NCI-H69 (cell line): ENCODE measurements at places on chromosomes 6 and 20.

GRCh38 chr20:58111310-58112016 is 117.0 kb downstream of the ANKRD60 start:
- DNase-seq: no peak

- DNase-seq: peak; percentile 86
These were observed 15.7 kb downstream of the NRSN2 start for GRCh38 chr20:362271-363254.

GRCh38 chr6:24879351-24879750 is 56.4 kb downstream of the RIPOR2 start:
- no peak for DNase-seq

GRCh38 chr6:140641412-140641811 is 1267.0 kb upstream of the CITED2 start:
- no peak for DNase-seq

GRCh38 chr20:8633366-8633765 is 435.5 kb upstream of the PLCB4 start:
- no peak for DNase-seq

GRCh38 chr6:136464874-136465273 is 85.3 kb downstream of the MAP7 start:
- DNase-seq: peak; percentile 70

DNA sequence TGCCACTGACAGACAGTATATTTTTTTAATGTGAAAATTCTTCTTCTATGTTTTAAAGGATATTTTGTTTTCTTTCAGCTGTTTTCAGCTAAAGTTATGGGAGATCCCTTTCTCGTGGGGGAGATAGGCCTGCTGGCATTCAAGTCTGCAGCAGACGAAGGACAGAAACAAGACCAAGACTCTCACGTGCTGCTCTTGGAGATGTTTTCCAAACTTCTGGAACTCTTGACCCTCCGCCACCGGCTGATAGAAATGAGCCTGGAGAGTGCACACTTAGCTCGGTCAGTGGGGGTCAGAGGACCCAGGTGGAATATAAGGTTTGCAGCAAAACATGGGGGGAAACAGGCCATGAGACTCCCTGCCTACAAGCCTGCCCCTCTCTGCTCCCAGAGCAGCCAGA is 120.5 kb downstream of the CD164 start:
- DNase-seq: no peak

GRCh38 chr6:73644030-73644429 is 9.8 kb downstream of the SLC17A5 start:
- no peak for DNase-seq

DNA sequence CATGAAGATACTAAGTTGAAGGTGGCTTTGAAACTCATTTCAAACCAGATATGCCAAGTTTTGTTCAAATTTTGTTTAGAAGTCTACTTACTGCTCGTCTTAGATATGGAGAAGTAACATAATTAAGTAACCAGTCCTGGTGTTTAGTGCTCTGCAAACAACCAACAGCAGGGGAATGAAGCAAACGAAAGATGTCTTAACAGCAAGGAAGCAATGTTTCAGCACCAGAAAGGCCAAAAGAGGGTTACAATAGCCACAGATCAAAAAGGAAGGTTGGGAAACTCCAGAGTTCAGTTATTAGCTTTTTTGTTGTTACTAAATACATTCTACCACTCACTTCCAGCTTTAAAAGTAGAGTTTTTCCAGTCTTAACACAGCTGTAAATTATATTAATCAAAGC is 45.1 kb downstream of the LHFPL5 start:
- no peak for DNase-seq

DNA sequence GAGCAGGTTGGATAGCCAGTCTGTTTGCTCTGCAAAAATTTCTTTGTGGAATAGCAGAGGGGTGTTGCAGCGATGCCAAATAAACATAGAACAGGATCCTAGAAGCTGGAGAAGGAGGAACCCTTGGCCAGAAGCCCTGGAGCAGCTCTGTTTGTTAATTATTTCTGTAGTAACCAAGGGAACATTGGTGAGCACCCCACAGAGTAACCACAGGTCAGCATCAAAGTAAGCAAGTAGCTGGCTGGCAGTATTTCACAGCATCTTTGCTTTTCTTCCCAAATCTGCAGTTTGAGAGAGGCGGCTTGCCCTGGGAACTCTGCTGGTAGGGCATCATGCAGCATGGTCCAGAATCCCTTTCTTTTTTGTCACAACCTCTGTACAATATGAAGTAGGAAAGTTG is 12.7 kb upstream of the APMAP start:
- peak; percentile 88 for DNase-seq

GRCh38 chr6:165705941-165706340 is 42.9 kb upstream of the PDE10A start:
- DNase-seq: no peak

GRCh38 chr6:159169193-159169555 is at the start of gene FNDC1:
Gene FNDC1, plus strand, starts transcription at chr6:159169400. Its CDS starts 197 bp downstream, at chr6:159169597.
- DNase-seq: peak; percentile 42

DNA sequence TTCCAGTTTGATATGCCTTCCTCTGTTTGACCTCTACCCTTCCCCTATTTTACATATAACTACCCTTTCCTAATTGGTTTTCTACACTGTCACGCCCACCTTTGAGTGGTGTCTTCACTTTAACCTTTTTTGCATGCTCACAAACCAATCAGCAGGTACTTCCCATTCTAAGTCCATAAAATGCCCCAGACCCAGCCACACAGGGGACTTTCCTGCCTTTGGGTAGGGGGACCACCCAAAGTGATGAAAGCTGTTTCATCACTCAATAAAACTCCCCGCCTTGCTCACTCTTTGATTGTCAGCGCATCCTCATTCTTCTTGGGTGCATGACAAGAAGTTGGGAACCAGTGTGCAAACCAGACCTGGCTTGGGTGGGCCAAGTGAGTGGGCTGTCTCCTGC is 20.5 kb upstream of the SNRPC start:
- no peak for DNase-seq

- no peak for DNase-seq
These were observed 207.6 kb downstream of the TBC1D7 start for GRCh38 chr6:13120483-13121482.

GRCh38 chr6:15443119-15443830 is 197.4 kb downstream of the JARID2 start:
- DNase-seq: peak; percentile 27

DNA sequence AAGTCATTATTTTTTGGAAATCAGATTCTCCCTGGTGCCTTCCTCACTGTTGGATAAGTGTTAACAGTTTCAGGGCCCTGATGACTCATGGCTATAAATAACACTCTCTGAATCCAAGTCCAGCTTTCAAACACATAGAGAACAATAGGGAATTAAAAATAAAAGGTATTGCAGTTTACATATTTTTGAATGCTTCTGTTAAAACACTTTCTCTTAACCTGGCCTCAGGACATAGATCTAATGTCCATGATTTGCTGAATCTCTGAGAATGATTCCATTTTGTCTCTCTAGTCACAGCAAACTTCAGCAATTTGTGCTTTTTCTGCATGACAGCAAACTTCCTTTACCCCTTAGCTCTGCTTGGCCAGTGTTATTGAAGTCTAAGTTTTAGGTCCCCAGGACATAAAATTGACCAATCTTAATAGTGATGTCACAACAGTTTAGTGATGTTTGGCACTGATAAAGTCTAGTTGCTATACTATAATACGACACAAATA is 1192.4 kb upstream of the CITED2 start:
- DNase-seq: peak; percentile 62

DNA sequence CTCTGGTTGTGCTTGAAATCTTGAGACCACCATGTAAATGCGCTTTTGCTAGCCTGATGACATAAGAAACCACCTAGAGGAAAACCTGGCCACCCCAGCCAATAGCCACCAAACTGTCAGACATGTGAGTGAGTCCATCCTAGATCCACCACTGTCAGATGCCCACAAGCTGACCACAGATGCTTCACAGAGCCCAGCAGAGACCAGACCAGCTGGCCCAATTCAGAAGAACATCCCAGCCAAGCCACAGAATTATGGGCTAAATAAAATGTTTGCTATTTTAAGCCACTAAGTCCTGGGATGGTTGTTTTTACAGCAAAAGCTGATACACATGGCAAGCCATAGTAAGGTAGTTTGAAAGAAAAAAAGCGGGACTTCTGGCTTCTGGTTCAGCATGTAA is 425.3 kb downstream of the KIF16B start:
- DNase-seq: no peak

DNA sequence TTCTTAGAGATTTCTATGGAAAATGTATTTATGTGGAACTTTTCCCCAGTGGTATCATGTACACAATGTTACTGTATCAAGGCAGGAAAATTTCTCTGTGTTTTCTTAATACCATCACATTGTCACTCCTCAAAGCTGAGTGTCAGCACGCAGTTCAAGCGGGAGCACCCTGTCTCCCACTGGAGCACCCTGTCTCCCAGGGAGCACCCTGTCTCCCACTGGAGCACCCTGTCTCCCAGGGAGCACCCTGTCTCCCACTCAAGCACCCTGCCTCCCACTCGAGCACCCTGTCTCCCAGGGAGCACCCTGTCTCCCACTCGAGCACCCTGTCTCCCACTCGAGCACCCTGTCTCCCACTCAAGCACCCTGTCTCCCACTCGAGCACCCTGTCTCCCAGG is 51.3 kb downstream of the PSMG4 start:
- DNase-seq: no peak

DNA sequence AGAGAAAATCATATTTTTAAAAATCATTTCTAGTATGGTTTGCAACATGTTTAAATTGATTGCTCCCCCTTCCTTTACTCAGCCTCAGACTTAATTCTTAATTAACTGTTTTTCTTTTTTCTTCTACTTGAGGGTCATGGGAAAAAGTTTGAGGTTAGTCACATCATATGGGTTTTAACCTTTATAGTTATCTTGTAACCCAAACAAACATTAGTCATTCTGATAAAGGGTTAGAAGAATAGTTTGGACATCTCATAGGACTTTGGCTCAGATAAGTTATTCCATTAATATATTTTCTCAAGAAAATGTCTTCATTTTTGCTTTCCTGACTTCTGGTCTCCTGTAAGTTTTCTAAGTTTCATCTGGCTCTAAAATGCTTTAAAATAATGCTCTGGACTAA is 34.5 kb upstream of the TSPYL1 start:
- DNase-seq: no peak

- no peak for DNase-seq
These were observed 189.0 kb downstream of the BCAS1 start for GRCh38 chr20:53881362-53881761.

GRCh38 chr6:74087899-74088298 is 391.9 kb downstream of the CD109 start:
- DNase-seq: no peak

DNA sequence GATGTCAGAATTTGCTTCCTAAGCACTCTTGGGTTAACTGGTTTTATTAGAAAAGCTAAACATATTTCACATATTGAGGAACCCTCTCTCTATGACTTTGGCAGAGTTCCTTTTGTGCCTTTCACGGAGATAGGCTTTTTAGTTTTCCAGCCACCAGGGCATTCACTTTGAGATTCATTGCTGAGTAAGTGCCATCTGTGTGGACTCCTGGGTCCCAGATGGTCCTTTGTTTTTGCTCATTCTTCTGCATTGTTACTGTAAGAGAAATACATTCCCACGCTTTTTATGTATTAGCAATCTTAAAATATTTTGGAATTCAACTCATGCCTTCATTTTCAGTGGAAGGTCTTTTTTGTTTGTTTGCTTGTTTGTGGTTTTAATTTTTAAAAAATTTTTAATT is 76.3 kb upstream of the PHACTR2 start:
- peak; percentile 76 for DNase-seq

GRCh38 chr6:21634582-21634981 is 41.0 kb downstream of the SOX4 start:
- peak; percentile 39 for DNase-seq

- DNase-seq: no peak
These were observed 497.2 kb upstream of the JARID2 start for GRCh38 chr6:14748679-14749078.

DNA sequence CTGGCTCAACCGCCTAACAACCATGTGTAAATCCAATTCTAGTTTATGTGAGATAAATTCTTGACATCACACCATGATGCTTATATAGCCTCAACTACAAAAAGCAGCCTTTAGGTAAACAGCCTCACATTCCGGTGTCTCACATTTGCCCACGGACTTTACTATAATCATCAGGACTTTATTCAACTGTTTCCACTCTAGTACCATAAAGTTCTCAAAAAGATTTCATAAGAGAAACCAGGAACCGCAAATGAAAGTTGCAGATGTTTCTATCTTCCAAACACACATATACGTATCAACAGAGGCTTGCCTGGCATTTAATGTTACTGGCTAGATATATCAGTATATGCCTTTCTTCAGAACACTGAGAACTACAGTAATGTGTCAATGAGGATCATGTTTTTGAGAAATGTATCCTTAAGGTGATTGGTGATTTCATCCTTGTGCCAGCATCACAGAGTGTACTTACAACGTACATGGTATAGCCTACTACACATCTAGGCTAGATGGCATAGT is 80.0 kb downstream of the EPB41L2 start:
- DNase-seq: no peak

GRCh38 chr6:107059606-107060005 is 31.6 kb downstream of the MTRES1 start:
- DNase-seq: no peak

- peak; percentile 43 for DNase-seq
These were observed 2.3 kb upstream of the SNRNP48 start for GRCh38 chr6:7587631-7588100.

DNA sequence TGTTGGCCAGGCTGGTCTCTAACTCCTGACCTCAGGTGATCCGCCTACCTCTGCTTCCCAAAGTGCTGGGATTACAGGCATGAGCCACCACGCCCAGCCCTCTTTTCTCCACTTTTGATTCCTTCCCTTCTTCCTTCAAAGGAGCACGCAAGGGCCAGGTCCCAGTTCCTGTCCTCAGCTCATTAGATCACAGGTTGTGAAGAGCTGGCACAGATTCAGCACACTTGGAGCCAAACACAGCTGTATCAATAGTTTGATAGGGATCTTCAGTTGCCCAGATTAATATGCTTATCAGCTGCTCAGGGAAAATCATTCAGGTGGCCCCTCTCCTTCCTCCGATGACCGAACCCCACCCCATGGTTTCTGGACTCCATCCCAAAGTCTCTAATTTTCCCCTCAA is 14.4 kb upstream of the SLC22A23 start:
- DNase-seq: peak; percentile 91

DNA sequence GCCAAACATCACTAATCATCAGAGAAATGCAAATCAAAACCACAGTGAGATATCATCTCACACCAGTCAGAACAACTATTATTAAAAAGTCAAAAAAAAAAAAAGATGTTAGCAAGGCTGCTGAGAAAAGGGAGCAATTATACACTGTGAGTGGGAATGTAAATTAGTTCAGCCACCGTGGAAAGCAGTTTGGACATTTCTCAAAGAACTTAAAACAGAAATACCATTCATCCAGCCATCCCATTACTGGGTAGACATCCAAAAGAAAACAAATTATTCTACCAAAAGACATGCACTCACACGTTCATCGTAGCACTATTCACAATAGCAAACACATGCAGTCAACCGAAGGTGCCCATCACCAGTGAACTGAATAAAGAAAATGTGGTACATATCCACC is 213.9 kb downstream of the TTLL2 start:
- no peak for DNase-seq

- DNase-seq: no peak
These were observed 1.5 kb upstream of the PRSS35 start for GRCh38 chr6:83510791-83511190.

GRCh38 chr6:131646249-131646670 is 9.2 kb downstream of the ENPP3 start:
- DNase-seq: no peak
